ENCODE measurements at places on chromosomes 2 and 18.

GRCh38 chr2:97765933-97766332 is 52.6 kb downstream of the ZAP70 start:
- no peak for DNase-seq

- DNase-seq = no peak
Measured at GRCh38 chr2:61832183-61832841, 21.5 kb downstream of the FAM161A start.

- no peak for DNase-seq
Measured at GRCh38 chr2:46706264-46706983, 209.2 kb downstream of the MCFD2 start.

DNA sequence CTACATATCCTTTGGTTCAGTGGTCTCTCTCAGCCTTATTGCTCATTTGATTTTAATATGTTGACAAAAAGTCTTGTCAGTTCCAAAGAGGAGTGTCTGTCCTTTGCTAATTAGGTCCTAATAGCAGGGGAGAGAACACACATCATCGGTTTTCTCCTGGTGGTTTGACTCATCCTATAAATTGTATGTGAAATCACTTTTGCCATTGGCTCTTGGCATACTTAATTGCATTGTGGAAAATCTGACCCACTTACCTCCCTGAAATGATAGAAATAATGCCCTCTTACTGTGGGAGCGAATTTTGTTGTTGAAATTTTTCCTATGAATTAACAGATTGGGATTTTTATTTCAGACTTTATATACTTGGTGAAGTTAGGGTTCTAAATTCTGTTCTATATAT is 58.3 kb downstream of the MTCL1 start:
- DNase-seq = no peak

GRCh38 chr2:7838669-7839068 is 843.2 kb upstream of the ID2 start:
- DNase-seq = no peak

DNA sequence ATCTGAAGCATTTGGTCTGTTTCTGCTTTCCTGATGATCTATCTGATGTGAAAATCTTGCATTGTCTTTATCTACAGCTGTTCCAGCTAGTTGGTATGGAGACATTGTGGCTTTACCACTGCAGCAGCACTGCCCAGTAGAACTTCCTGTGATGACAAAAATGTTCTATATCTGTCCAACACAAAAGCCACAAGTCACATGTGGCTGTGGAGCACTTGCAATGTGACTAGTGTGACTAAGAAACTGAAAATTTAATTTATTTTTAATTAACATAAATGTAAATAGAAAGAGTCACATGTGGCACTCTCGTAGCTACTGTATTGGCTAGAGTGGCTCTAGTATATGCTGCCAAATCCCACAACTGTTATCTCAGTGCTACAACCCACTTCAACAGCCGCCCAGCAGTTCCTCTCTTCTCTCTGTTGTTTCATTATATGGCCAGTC is 425.7 kb downstream of the SETBP1 start:
- no peak for DNase-seq

DNA sequence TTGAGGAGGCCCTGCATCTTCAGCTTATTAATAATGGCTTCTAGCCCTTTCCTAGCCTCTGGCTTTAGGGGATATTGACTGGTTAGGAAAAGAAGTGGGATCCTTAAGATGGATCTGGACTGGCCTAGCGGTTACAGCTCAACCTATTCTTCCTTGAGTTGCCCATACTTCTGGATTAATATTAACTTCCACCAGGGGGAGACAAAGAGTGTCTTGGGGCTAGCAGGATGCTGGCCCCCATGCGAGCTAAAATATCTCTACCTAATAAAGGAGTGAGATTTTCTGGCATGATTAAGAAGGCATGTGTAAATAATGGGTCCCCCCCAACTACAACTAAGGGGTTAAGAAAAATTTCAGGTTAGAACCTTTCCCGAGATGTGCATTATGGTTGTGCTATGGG is 23.2 kb upstream of the PLA2R1 start:
- DNase-seq = no peak

DNA sequence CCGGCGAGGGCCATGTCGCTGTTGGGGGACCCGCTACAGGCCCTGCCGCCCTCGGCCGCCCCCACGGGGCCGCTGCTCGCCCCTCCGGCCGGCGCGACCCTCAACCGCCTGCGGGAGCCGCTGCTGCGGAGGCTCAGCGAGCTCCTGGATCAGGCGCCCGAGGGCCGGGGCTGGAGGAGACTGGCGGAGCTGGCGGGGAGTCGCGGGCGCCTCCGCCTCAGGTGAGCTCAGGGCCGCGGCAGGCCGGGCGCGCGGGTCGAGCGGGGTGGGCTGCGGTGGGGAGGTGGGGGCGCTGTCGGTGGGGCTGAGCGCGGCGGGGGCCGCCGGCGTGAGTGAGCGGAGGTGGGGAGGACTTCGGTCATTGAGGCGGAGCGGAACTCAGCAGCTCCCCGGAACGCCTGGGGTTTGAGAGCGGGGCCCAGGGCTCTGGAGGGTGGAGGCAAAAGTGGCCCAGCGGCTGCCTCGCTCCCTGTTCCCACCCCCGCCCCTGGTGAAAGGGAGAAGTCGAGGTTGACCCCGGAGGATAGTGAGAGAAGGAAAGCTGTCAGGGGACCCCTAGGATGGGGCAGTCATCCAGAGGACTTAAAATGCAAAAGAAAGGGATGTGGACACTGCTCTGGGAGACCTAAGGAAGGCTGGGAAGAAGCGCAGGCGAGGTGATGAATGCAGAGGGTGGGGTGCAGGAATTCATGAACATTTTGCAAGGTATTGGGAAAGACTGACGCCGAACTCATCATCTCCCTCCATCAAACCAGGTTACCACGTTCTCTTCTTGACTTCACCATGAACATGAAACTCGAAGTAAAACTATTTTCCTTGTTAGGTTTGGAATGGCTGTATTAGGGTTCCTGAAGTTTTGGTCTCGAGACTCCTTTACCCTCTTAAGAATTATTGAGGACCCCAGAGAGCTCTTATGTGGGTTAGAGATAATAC is 633 bp downstream of the MALT1 start:
- DNase-seq = no peak

DNA sequence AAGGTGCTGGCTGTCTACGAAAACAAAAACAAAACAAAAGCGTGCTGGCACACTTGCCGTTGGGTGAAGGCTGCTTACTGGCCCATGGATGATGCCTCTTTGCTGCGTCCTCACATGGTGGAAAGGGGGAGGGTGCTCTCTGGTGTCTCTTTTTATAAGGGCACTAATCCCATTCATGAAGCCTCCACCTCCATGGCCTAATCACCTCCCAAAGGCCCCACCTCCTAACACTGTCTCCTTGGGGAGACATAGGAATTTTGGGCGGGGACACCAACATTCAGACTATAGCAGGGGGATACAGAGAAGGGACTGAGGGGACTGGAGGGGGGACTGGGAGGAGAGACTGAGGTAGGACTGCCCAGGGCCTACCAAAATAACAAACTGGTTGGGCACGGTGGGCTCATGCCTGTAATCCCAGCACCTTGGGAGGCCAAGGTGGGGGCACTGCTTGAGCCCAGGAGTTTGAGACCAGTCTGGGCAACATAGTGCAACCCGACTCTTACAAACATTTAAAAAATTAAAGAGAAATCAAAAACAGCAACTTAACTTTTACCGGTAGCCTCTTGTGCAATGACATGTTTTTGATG is 14.5 kb downstream of the PTMA start:
- no peak for DNase-seq

GRCh38 chr18:58041633-58042032 is 2.4 kb upstream of the NEDD4L start:
- no peak for DNase-seq

- peak; percentile 89 for DNase-seq
Measured at GRCh38 chr2:217785544-217786045, 217.2 kb downstream of the TNS1 start.

- no peak for DNase-seq
Measured at GRCh38 chr2:33984131-33984530, 385.0 kb upstream of the FAM98A start.

DNA sequence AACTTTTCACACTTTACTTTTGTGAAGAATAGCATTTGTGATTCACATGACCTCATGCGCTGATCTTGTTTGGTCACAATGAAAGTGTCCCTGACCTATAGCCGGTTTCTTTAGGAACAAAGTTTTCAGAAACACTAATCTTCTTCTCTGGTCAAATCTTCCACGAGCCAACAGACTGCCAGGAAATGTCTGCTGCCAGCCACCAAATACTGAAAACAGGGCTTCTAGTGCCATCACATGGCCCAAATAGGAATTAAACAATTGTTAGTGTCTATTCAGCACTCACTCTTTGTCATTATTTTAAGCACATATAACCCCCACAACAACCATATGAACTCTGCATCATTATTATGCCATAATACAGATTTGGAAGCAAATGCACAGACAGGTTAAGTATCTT is 286.5 kb upstream of the SYT4 start:
- DNase-seq = no peak

- DNase-seq = peak; percentile 66
Measured at GRCh38 chr2:196925768-196926561, 542 bp downstream of the PGAP1 start.

DNA sequence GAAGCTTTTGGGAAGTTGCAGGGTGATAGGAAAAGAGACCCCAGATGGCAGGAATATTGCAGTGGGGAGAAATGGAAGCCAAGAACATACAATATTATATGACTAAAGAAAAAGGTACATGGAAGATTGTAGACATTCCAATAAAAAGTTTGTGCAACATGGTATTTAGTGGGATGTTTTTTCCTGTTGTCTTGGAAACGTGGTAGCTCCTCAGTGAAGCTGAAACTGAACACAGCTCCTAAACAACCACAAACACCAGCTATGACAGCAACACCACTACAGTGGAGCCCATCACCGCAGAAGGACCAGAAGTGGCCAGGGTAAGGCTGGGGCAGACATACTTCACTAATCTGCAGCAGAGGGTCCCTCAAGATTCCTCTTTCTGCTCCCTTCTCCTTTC is 246.8 kb downstream of the CDH20 start:
- DNase-seq = no peak

GRCh38 chr2:217365656-217366055 is 505.8 kb upstream of the TNP1 start:
- no peak for DNase-seq

DNA sequence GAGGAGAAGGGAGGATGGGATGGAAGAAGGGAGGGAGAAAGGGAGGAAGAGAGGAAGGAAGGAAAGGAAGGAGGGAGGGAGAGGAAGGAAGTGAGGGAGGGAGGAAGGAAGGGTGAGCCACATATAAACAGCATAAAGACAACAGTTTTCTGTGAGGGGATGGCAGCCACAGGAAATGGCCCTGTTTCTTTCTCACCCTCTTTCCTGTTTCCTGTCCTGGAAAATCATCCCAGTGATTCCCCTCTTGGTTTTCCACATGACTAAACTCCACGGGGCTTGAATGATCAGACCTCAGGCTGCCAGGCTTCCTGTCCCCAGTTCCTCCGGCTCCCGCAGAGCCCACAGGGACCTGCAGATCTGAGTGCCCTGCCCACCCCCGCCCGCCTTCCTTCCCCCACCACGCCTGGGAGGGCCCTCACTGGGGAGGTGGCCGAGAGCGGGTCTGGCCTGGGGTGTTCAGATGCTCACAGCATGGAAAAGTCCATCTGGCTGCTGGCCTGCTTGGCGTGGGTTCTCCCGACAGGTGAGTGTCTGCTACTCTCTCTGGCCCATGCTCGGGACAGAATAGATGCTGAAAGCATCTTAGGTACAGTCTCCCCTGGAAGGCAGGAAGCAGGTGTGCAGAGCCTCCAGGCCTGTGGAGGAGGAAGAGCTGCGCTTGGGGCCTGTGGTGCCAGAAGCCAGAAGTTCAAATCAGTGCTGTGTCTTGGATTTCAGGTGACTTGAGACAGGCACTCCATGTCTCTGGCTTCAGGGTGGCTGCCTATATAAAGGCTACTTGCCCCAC is at the start of gene SIGLEC15:
TSS of gene SIGLEC15 (plus strand) at position 418 of the 787 bp plus-strand sequence. CDS start at position 472, 54 bp downstream.
- no peak for DNase-seq
